ENCODE measurements at places on chromosomes 3 and 15.

- DNase-seq: no peak
Observed at GRCh38 chr3:45795882-45796765, at the start of gene SLC6A20. Gene SLC6A20, minus strand, starts transcription at chr3:45796536. Its CDS starts 117 bp downstream, at chr3:45796419.

DNA sequence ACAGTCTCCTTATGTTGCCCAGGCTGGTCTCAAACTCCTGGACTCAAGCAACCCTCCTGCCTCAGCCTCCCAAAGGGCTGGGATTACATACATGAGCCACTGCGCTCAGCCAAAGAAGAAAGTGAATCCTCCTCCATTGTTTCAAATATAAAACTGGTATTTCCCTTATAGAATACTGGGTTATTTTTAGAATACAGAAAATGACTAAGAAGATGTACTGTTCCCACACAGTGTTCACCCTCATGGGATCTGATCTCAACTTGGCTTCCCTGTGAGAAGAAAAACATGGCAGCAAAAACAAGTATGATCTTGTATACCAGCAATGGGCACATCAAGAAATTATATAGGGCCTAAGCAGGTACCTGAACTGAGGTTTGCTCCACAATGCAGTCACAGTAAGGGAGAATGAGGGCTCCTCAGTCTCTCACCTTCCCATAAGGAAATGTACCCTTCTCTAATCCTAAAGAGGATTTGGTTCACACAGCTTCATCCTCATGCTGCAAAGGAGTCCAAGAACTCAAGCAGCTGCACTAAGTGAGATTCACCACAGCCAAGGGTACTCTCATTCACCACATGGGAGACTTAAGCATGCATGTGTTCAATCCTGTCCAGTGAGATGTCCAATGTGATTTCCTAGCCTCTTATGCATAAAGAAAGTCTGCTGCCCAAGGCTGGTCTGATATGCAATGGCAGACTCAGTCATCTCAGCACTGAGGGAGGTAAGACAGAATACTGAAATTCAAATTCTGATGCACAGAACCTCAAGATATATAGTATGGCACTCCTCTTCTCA, 25.8 kb downstream of the USP4 start:
- DNase-seq: no peak

DNA sequence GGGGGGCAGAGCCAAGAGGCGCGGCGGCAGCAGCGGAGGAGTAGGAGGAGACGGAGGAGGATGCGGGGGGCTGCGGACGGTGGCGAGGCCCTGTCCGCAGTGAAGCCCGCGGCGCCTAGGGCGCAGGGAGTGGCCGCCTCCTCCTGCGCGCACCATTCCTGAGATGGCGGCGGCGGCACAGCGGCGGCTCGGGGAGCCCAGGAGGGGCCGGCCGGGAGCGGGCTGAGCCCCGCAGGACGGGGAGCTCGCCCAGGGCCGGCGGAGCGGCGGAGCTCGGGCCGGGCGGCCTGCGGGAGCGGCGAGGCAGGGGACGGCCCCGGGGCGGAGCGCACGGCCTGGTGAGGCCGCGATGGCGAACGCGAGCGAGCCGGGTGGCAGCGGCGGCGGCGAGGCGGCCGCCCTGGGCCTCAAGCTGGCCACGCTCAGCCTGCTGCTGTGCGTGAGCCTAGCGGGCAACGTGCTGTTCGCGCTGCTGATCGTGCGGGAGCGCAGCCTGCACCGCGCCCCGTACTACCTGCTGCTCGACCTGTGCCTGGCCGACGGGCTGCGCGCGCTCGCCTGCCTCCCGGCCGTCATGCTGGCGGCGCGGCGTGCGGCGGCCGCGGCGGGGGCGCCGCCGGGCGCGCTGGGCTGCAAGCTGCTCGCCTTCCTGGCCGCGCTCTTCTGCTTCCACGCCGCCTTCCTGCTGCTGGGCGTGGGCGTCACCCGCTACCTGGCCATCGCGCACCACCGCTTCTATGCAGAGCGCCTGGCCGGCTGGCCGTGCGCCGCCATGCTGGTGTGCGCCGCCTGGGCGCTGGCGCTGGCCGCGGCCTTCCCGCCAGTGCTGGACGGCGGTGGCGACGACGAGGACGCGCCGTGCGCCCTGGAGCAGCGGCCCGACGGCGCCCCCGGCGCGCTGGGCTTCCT, at the start of gene GPR27:
TSS of gene GPR27 (plus strand) at position 155 of the 909 bp plus-strand sequence. CDS start at position 350, 195 bp downstream.
- DNase-seq: no peak

- no peak for DNase-seq
Observed at GRCh38 chr3:54712539-54712938, 215.3 kb downstream of the LRTM1 start.

GRCh38 chr15:34644851-34645250, 61.4 kb upstream of the GOLGA8B start:
- DNase-seq: no peak

- no peak for DNase-seq
Observed at GRCh38 chr3:65963787-65964677, 74.7 kb downstream of the MAGI1 start.

DNA sequence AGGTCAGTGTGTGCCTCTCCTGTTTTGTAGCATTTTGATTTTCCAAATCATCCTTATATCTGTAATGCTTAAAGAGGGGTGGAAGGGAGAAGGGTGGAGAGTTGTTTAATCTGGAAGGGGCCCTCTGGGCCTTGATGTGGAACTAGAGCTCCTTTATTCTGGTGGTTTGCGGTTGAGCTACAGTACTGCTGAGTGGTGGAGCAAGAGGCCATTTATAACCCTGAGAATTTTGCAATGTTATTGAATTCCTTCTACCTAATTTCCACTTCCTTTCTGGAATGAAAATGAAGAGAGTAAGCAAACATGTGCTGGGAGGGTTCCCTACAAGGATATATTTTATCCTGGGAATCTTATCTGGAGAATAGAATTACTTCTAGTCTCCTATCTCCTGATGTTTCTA, 35.3 kb upstream of the TUBGCP5 start:
- DNase-seq: no peak

DNA sequence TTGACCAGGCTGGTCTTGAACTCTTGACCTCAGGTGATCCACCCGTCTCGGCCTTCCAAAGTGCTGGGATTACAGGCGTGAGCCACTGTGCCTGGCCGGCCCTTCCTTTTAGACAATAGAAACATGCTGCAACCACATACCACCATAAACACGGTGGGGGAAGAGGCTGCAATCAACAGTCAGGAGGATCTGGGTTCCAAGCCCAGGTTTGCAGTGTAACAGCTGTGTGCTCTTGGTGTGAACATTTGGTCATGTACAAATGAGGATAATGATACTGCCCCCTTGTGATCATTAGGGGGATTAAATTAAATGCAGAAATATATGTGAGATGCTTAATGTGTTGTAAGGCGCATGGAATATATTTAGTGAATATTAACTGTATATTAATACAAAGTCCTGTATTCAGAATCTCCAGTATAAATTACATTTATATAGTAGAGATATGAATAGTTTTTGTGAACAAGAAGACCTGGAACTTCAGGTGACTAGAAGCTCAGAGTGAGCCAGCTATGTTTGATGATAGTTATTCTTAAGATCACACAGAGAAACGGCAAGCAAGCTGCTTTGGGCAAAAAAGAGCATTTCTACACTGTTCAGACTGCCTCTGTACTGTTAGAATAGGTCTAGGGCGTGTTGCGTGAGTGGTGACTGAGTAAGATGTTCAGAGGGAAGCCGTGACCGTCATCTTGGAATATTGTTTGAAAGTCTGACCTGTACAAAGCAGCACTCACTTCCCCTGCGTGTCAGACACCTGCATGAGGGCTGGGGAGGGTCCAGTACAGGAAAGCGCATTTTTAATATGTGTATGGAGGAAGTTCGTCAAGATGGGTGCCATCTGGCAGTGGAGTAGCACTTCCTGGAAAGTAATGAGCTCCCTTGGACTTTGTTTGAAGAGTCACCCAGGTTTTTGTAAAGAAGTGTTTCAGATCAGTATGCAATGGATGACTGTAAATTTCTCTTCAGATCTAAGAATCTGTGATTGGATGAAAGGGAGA, 125.8 kb downstream of the PGPEP1L start:
- DNase-seq: no peak

DNA sequence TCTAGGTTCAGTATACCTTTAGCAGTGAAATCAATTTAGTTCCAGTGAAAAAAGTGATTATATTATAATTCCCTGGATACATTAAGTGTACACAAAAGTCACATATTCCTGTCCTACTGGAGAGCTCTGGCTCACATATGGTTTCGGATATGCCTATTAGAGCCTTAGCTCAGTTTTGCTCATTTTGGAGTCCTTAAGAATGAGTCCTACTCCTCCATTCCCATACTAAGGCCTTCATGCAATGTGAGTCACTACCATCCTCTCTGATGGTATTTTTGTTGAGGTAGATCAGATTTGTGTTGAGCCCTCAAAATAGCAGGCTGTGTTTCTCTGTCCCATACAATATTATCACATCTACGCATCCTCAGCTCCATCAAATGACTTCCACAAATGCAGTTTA, 294.2 kb upstream of the COL8A1 start:
- no peak for DNase-seq

- DNase-seq: no peak
Observed at GRCh38 chr15:28080386-28080785, 18.7 kb downstream of the OCA2 start.

DNA sequence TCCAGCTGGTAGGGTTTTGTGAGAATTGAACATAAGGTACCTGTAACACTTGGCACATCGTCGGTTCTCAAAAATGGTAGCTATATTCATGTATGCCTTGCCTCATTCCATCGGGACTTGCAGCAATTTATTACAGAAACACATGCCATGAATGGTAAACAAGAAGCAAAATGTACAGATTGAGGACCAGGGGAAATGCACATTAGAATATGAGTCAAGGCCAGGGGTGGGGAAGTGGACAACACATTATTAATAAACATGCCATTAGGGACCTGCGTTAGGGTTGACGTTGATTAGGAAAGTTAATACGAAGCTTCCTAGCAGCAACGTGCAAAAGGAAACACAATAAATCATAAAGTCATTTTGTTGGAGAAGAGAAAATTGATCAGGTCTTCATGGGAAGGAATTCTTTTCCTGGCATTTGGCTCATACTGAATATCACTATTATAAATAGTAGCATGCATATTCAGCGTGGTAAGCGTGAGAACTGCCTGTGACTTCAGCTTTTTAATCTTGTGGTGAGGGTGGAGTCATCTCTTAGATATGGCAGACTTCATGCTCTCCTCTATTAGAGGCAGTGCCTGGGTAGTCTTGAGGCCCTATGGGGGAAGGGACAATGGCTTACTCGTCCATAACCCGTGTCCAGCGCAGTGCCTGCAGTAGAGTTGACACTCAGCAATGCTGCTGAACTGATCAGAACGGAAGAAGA, 184.9 kb downstream of the SV2B start:
- no peak for DNase-seq

GRCh38 chr3:156341332-156341731, 213.6 kb downstream of the SSR3 start:
- no peak for DNase-seq

- DNase-seq: no peak
Observed at GRCh38 chr3:140290105-140290504, 355.1 kb downstream of the CLSTN2 start.

Data from NCI-H1930 (cell line).